ENCODE measurements at places on chromosomes 2 and 18.

- DNase-seq = no peak
Measured at GRCh38 chr2:97691166-97691565, 21.7 kb downstream of the C2orf92 start.

DNA sequence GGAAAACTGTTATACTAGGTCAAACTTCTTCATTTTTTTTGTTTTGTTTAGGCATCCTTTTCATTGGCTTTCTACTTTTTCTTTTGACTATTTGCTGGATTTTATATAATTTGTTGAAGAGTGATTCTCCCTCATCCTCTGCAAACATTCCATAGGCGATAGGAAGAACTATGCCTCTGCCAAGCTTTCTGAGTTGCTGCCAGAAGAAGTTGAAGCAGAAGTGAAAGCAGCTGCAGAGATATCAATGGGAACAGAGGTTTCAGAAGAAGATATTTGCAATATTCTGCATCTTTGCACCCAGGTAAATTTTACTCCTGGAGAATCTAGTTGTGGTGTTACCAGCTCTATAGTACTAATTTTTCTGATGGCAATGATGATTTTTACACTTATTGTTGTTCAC, 25.4 kb downstream of the NOP58 start:
- no peak for DNase-seq

GRCh38 chr2:176419591-176420071, 150.4 kb downstream of the MTX2 start:
- no peak for DNase-seq

- DNase-seq = no peak
Measured at GRCh38 chr18:8800876-8801262, 95.5 kb downstream of the MTCL1 start.

GRCh38 chr2:147468349-147468748, 376.5 kb upstream of the ACVR2A start:
- no peak for DNase-seq

DNA sequence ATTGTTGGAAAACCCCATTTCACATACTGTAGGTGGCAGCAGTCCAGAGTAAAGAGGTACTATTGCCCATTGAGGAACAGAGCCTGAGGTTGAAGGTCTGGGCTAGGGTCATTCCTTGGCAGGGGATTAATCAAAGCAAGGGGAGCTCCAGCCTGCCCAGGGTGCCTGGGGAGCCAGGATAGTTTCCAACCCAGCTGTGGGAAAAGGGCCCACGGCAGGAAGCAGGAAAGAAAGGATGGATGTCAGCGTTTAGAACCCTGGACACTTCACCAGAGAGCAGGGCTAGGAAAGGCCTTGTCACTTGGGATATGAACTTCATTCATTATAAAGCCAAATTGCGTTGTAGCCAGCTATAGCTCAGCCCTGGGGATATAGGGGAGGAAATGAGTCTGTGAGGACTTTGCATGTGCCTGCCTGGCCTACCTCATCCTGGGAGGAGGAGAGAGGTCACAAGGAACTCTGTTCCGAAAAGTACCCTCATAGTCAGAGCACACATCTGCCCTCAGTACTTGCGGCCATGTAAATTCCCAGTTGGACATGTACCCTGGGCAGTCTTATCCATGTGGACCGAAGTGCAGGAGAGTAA, 140.2 kb upstream of the COPS8 start:
- no peak for DNase-seq

- DNase-seq = no peak
Measured at GRCh38 chr2:159855143-159855542, 57.1 kb upstream of the CD302 start.

DNA sequence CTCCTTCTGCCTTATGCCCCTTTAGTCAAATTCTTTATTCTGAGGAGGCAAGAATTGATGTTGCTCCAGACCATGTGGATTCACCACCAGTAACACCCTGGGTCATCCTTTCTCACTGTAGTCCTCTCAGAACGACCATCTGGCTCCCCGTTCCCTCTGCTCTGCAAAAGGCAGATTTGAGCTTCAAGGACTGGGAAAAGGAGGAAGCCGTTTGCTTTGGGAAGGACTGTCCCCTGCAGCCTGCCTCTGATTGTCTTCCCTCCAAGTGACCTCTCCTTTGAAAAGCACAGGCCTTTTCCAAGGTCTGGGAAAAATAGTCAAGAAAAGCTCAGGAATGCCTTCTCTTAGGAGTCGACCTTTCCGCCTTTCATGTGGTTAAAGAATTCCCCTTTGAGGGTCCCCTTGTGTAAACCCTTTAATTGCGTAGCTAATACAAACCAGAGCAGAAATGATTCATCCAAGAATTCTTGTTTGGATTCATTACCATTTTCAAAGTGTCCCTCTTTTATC, 130.1 kb upstream of the COPS8 start:
- no peak for DNase-seq

DNA sequence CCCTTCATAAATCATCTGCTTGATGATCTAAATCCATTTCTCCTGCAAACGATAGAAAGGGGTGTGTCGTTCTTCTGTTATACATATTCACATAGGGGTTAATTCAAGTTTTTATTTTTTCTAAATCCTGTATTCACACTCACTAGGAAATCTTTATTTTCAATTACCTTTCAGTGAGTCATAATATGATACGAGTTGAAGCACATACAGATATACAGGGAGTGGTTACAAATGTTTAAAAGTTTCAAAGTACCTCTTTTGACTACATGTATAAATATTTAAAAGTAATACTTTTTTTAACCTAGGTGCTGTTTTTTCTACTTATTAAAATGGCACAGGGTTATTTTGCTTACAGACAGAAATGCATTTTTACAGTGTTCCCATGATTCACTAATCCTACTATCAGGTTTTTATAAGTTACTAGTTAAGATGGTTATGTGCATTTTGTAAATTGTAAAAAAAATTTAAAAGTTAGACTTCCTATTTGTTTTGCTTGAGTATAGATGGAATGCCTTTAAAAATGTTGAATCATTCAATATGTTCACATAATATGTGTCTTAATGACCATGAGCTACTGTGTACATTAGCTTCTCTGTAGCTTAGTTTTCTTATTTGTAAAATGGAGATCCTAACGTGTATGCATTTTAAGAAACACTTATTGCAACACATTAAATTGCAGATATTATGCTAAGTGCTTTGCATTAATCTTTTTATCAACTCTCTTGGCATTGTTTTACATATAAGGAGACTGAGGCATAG, 1378.1 kb downstream of the DSC3 start:
- DNase-seq = no peak

- DNase-seq = no peak
Measured at GRCh38 chr2:207469451-207469850, 60.3 kb upstream of the CREB1 start.

GRCh38 chr2:193539188-193539587, 1344.5 kb upstream of the TMEFF2 start:
- DNase-seq = no peak

Data from CD4-positive, alpha-beta T cell treated with Interleukin-15 for 1 hour (primary cell).